ENCODE measurements at places on chromosomes 2 and 18.

- no peak for DNase-seq
Observed at GRCh38 chr2:234488913-234489451, 7.9 kb downstream of the ARL4C start.

DNA sequence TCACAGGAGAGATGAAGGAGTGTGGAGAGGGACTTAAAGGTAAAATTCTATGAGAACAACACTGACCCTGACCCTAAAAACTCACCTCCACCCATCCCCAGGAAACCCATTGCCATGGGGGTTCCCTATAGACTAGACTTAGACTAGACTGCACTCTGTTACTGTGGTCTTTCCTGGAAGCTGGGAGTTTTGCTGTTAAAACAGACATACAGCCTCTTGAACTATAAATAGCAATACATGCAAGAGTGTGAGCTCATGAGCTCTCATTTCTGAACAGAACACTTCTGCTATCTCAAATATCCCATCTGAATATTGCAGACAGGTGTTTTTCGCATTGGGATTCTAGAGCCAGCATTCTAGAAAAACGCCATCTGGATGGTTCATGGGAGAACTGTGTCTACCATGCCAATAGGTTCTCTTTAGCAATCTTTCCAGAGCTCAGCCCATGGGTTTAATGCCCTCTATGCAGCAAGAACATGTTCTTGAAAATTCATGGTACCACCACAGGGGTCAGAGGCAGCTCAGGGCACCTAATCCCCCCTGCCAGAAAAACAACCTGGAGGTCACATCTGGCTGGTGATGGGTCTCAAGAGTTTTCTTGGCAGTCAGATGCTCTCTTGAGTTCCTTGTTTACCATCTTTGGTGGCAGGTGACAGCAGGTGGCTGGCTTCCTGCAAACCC lies 51.9 kb downstream of the SLC14A2 start:
- no peak for DNase-seq

DNA sequence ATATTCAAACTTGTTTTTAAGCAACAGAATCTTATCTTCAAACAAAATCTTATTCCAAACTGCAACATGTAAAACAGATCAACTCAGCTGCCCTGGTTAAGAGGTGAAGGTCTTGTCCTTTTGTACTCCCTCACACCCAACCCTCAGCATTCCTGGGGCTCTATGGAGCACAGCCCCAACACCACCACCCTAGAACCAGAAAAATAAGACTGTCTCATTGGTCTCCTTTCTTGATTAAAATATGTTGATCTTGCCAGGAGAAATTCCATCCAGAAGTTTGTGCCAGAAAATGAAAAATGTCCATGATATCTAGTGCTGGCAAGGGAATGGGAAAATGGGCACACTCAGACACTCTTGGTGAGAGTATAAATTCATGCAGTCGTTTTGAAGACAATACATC lies 62.1 kb upstream of the TMEM17 start:
- no peak for DNase-seq

GRCh38 chr2:119823734-119824334 lies 64.1 kb downstream of the PTPN4 start:
- DNase-seq = peak; percentile 19

- DNase-seq = no peak
Observed at GRCh38 chr18:25392192-25392591, 40.2 kb upstream of the ZNF521 start.

- no peak for DNase-seq
Observed at GRCh38 chr18:58896734-58897508, 32.2 kb downstream of the ZNF532 start.

All from astrocyte (in vitro differentiated cells and primary cell).